CD4-positive, alpha-beta T cell treated with Interleukin-6 for 4 hours (primary cell): ENCODE measurements at places on chromosomes 6 and 20.

GRCh38 chr6:108698593-108699289 is 138.0 kb downstream of the FOXO3 start:
- no peak for DNase-seq

GRCh38 chr6:21666201-21666691 is 72.7 kb downstream of the SOX4 start:
- no peak for DNase-seq

GRCh38 chr6:44959651-44960050 is 368.5 kb upstream of the RUNX2 start:
- no peak for DNase-seq

- DNase-seq = no peak
These were observed 105.7 kb upstream of the PHACTR1 start for GRCh38 chr6:12610862-12611261.

- DNase-seq = no peak
These were observed 19.8 kb downstream of the MTFR2 start for GRCh38 chr6:136230219-136230853.

- DNase-seq = no peak
These were observed 76.7 kb downstream of the FOXC1 start for GRCh38 chr6:1686117-1687098.

- DNase-seq = no peak
These were observed 345.8 kb upstream of the PRND start for GRCh38 chr20:4375881-4376280.

DNA sequence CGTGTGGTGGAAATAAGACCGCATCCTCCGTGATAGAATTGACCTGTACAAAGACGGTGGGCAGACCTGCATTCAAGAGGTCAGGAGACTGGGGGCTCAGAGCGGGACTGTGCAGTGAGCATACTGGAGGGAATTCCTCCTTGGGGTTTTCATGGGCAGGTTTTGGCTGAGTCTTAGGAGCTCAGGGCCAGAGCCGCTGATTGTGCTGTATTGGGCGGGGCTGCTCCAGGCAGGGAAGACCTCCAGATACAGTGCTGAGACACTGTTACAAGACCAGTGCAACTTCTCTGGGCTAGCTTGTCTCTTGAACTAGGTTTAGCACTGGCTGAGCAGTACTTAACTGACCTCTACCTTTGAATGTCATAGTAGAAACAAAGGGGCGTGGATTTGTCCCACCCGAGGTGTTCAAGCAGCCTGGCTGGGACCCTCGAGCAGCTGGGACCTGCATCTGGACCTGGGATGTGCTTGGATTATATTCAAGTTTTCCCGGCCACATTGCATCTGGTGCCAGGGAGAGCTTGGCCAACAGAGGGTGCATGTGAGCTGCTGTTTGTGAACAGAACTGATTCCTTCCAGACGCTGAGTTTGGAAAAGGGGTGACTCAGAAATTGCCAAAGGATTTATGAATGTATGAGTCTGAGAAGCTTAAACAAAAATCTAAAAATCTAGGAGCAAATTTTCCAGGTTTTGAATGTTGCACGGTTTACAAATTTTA is 33.4 kb upstream of the SLC22A1 start:
- DNase-seq = no peak

DNA sequence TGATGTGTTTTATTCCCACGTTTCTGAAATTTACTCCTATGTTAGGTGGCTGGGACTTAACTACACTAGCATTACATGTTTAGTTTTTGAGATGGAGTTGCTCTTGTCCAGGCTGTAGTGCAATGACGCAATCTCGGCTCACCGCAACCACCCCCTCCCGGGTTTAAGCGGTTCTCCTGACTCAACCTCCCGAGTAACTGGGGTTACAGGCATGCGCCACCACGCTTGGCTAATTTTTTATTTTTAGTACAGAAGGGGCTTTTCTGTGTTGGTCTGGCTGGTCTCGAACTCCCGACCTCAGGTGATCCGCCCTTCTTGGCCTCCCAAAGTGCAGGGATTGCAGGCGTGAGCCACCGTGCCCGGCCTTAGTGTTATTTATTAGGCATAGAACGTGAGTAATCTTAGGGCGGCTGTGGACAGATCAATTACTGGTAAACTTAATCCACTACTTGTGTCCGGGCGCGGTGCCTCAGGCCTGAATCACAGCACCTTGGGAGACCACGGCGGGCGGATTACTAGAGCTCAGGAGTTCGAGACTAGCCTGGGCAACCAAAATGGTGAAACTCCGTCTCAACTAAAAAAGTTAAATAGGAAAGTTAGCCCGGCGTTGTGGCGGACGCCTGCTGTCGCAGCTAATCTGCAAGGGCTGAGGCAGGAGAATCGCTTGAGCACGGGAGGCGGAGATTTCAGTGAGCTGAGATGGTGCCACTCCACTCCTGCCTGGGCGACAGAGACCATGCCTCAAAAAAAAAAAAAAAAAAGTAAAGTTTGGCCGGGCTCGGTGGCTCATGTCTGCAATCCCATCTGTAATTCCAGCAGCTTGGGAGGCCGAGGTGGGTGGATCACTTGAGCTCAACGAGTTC is 123.7 kb upstream of the BTN3A2 start:
- DNase-seq = peak; percentile 70

GRCh38 chr6:53464927-53465460 is 79.9 kb downstream of the GCLC start:
- no peak for DNase-seq

DNA sequence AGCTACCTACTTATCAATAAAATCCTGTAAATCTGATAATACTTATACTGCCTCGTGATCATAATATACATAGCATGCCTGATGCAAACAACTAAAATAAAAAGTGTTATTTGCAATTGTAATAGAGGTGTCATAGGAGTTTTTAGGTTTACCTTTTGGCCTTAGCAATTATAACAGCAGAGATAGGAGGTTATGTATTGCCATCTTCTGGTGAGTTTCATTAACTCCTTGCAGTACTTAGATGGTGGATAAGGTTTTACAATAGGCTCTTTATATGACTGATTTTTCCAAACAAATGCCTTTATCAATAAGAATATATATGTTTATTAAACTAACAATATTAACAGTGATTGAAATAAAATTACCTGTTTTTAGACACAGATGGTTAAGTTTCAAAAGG is 27.8 kb upstream of the MYCT1 start:
- no peak for DNase-seq

DNA sequence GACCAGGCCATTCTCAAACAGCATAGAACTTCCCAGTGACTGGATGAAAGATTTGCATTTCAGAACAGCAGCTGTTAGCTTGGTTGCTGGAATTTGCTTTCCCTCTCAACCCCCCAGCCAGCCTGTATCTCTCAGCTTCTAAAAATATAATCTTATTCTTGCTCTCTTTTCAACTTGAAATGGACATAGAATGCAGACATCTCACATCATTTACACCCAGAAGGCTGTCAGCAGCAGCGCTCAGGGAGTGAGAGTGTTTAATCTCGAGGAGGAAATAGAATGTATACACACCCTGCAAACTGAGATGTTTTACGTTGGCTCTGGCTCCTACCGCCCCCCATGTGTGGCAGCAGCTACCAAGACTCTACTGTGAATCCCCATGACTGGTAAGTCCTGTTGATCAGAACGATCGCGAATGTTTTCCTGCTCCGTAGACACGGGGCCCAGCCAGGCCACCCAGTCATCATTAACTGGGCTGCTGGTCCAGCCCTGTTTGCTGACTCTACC is 163.4 kb upstream of the SLC24A3 start:
- no peak for DNase-seq

GRCh38 chr6:112199001-112199403 is 55.4 kb downstream of the LAMA4 start:
- no peak for DNase-seq

DNA sequence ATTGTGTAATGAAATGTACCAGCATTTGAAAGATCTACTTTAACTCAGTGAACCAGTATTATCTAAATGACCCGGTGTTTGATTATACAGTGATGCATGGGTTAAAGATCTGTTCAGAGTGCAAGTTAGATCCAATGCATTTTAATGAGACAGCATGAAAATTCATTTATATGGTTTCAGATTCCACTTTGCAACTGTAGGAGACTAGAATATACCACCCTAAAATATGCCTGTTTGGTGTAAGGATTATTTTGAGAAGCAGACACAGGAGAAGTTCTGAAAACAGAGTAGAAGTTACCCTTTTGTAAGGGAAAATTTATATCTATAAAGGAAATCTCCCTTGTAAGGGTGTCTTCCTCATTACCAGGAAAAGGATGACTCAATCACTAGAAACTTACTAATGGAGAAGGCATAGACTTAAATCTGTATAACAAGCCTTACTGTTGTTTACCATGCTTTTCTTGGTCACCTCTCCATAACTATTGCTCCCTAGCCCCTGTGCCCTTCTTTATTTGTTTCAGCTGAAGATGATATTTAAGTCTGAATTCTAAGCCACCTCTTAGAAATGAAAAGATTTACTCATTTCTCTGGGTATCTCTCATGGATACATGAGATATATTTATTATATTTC is 105.4 kb downstream of the NCOA3 start:
- no peak for DNase-seq

GRCh38 chr6:167211881-167212712 is 54.3 kb upstream of the GPR31 start:
- no peak for DNase-seq

GRCh38 chr20:49754596-49754995 is 40.9 kb upstream of the B4GALT5 start:
- DNase-seq = no peak

DNA sequence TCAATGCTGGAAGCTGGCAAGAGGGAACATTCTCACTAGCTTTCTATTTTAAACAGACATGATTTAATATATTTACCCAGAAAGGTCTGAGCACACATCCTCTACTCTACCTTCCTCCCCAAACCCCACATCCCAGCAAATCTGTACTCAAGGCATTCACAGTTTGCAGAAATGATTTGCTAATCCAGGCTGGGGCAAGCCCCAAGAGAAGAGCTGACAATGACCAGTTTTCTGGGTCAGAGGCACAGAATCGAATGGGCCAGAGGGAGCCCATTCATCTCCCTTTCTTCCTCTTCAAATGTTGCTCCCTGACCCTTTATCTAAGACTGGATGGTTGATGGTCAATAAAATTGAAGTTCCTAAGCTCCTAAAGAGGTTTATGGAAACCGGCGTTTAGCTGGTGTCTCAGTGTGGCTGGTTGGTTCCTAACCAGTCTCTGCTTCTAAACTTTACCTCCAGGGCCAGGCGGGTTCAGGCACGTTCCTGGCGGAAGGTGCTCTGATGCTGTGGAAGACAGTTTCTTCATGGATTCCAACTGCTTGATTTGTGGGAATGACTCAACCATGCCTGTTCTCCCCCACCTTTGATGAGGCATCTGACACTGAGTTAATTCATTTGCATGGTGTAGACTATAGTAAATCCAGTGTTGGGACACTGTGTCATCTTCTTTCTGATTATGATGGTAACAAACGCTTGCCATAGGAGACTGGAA is 96.4 kb upstream of the IYD start:
- no peak for DNase-seq

DNA sequence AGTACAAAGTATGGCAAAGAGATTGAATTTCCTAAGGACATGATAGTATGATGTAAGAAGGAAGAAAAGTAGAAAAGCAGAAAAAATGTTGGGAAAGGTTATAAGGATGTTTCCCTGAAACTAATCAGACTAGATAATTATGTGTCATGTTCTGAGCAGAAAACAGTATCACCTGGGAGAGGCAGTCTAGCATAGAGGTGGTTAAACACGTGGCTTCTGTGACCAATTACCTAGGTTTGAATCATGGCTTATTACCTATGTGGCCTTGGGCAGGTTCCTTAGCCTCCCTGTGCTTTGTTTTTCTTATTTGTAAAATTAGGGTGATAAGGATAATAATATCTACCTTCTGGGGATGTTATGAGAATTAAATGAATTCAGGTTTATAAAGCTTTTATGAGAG is 38.0 kb downstream of the SCGN start:
- DNase-seq = no peak
